ENCODE measurements at places on chromosomes 1 and 21.

DNA sequence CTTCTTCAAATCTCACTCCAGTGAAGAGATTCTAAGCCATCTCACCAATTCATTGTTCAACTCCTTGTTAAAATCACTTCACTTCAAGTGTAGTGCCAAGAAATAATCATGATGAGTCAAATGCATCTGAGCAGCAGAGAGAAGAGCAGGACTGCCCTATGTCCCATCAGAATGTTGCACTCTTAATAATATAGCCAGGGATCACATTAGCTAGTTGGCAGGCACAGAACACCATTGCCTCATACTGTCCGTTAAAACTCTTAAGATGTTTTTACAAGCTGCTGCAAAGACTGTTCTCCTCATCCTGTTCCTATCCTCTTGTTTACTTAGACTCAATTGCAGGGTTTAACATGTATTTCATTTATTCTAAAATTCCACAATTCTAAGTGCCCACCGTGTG lies 432.9 kb downstream of the PLPP3 start:
- DNase-seq = no peak

DNA sequence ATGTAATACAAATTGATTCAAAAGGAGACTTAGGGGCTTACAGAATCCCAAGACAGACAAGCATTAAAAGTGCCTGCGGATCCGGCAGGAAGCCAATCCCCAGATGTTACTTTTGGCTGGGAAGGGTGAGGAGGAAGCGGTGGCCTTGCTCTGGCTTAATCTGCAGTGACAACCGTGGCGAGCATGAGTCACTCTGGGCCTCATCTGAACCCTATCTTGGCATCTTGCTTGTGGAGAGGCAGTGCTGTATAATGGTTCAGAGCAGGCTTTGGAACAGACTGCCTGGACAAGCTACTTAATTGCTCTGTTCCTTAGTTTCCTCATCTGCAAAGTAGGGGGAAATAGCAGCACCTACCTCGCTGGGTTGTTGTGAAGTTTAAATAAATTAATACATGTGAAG lies 74.1 kb downstream of the XCL2 start:
- DNase-seq = no peak

- no peak for DNase-seq
Observed at GRCh38 chr1:7250176-7250575, 464.9 kb downstream of the CAMTA1 start.

DNA sequence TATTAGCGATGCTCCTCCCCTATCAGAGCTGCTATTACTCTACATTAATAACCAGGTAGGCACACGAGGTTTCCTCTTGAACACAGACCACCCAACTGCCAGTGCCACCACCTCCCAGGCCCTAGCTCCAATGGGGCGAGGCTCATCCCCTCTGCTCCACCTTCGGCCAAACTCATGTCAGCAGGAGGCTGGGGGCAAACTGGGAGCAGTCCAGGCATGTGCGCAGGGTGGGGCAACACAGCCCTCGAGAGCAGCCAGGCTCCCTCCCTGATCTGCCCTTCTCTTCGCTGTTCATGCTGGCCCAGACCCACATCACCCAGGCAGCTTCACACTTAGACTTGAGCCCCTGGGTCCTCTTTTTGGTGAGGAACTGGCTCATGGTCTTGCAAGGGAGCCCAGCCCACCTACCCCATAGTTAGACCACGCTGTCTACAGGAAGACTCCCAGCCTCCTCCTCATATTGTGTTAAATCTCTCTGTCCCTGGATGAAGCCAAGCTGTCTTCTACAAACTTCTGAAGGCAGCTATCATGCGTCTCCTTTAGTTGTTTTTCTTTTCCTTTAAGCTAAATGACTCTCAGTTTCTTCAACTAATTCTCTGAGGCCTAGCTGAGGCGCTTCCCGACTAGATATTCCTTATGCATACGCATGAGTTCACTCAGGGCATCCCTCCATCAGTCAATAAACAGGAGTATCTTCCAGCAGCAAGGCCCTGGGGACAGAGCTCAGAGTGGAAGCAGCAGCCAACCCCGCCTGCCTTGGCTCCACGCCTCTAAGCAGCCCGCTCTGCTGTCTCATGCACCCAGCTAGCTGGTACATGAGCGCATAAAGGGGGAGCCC lies 12.0 kb downstream of the TMEM9 start:
- no peak for DNase-seq

GRCh38 chr21:43585924-43586413 lies 73.3 kb downstream of the HSF2BP start:
- DNase-seq = no peak

- DNase-seq = no peak
Observed at GRCh38 chr1:100699744-100700143, 19.8 kb upstream of the VCAM1 start.

- no peak for DNase-seq
Observed at GRCh38 chr1:42981871-42982270, 23.2 kb upstream of the SLC2A1 start.

DNA sequence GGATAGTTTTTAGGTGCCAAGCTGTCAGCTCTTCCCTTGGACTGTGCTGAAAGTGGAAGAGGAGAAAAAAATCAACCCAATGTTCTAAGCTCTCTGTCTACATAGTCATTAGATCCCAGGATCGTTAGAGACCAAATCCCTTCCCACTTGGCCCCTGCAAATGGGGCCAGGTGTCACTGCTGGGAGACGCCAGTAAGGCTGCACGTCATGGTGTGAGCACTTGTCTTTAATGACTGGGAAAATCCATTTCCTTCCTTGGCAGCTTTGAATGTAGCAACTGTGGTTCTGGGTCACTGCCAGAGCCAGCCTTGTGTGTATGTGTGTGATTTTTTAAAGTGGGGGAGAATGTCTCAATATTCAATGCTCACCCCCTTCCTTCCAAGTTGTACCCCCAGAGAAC lies 59.9 kb downstream of the MAN1C1 start:
- DNase-seq = no peak

- no peak for DNase-seq
Observed at GRCh38 chr1:26044414-26044813, 1.5 kb downstream of the SLC30A2 start.

GRCh38 chr1:90622666-90623065 lies 94.4 kb downstream of the BARHL2 start:
- no peak for DNase-seq
